ENCODE measurements at places on chromosomes 2 and 18.

- no peak for DNase-seq
Measured at GRCh38 chr2:62142054-62142453, 53.9 kb upstream of the B3GNT2 start.

GRCh38 chr2:181872178-181872577, 19.4 kb upstream of the ITPRID2 start:
- no peak for DNase-seq

DNA sequence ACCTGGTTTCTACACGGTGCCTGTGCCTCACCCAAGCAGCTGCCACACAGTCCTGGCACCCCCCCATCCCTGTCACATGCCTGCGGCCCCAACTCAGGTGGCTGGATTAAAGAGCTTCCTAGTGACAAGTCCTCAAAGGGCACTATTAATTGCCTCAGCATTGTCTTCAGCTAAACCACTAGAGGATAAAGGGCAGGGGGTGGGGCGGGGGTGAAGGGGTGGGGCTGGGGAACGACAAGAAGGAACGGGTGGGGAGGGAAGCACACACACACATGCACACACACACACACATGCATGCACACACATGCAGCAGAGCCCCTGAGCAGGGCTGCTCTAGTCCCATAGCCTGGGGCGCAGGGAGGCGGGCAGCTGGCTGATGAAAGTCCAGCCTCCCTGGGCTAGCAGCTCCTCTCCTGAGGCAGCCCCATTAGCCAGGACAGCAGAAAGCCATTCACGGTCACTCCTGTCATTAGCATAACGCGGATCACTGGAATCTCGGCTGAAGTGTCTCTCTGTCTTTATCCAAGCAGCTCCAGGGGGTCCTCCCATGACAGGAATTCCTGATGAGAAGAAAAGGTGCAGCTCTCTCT, 7.4 kb upstream of the TEX261 start:
- no peak for DNase-seq

- DNase-seq: no peak
Measured at GRCh38 chr2:15391751-15392150, 169.4 kb downstream of the NBAS start.

DNA sequence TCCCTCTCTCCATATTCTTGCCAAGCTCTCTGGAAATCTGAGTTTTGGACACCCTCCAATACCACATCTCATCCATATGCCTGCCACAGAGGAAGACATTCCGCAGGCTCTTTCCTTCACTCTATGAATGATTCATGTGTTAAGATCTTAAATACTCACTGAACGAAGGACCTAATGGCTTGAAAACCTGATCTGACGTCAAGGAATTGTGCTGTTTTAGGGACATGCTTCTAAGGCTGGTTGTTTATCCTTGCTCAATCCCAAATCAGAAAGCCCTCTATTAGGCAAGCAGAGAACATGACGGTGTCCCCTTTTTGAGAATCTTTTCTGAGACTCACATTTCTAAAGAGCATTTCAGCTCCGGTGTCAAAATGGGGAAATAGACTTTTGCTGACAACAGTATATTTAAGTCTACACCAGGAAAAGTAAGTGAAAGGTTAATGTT, 83.7 kb upstream of the GALNT5 start:
- DNase-seq: no peak

GRCh38 chr2:59967691-59968090, 585.8 kb downstream of the BCL11A start:
- no peak for DNase-seq

- no peak for DNase-seq
Measured at GRCh38 chr2:177279847-177280246, 15.3 kb upstream of the NFE2L2 start.

GRCh38 chr2:187485523-187485922, 37.5 kb upstream of the CALCRL start:
- no peak for DNase-seq

- DNase-seq: no peak
Measured at GRCh38 chr2:79799729-79800128, 286.9 kb downstream of the CTNNA2 start.

DNA sequence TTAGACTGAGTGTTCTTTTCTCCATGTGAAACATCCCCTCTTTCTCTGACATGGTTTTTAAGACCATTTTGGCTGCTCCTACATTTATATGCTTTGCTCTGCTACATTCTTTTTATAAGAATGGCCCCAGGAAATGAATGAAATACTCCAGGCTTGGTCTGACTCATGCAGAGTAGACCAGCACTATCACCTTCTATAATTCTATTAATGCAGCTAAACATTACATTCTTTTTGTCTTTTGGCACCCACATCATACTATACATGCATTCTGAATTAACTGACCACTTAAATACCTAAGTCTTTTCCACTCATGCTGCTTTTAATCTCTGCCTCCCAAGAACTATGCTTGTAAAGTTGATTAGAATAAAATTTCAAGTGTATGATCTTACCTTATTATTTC, 94.1 kb downstream of the AAK1 start:
- DNase-seq: no peak

GRCh38 chr2:64414736-64415435, 39.1 kb upstream of the LGALSL start:
- DNase-seq: no peak

DNA sequence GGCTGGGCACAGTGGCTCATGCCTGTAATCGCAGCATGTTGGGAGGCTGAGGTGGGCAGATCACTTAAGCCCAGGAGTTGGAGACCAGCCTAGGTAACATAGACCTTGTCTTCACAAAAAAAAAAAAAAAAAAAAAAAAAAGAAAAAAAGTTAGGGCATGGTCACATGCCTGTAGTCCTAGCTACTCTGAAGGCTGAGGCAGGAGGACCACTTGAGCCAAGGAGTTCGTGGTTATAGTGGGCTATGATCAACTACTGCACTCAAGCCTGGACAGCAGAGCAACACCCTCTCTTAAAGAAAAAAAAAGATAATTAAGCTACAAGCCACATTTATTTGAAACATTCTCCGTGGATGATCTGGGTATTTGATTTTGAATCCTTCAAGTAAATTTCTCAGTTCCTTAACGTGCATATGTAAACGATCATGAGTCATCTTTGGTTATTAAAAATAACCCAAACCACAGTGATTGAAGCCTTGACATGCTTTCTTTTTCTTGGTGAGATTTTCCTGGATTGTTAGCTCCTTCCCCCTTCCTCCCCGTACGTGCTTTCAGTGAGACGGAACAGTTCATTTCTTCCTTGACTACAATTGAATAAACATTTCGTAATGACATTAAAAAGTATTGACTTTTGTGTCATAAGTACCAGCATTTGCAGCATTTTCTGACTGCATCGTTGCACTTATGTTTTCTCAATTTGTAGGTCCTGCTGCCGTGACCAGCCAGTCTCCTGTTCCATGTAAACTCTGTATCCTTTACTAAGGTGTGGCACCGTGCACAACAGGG, 20.3 kb downstream of the RMC1 start:
- DNase-seq: no peak

- no peak for DNase-seq
Measured at GRCh38 chr2:239758279-239758877, 266.8 kb downstream of the NDUFA10 start.

DNA sequence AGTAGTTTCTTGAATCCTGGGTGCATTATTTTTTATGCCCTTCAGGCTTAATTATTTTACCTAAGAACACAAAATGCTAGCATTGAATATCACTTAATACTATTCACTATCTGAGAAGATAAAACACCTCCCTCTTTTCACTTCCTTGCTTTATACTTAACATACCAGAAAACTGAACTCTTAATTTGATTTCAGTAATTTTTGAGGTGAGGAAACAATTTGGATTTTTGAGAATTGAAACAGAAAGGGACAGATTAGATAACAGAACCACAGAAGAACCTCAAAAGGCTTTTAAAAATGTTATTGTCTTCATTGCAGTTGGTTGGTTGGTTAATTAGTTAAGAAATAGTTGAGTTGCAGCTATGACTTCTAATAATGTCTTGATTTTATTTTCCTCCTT, 69.5 kb downstream of the GPD2 start:
- no peak for DNase-seq

GRCh38 chr2:100178085-100178788, 35.8 kb upstream of the AFF3 start:
- peak; percentile 9 for DNase-seq

- no peak for DNase-seq
Measured at GRCh38 chr2:175984846-175985245, 17.2 kb downstream of the LNPK start.

GRCh38 chr18:2570772-2571199, 519 bp downstream of the METTL4 start:
- peak; percentile 30 for DNase-seq

- no peak for DNase-seq
Measured at GRCh38 chr2:168568476-168569267, 112.6 kb downstream of the CERS6 start.

DNA sequence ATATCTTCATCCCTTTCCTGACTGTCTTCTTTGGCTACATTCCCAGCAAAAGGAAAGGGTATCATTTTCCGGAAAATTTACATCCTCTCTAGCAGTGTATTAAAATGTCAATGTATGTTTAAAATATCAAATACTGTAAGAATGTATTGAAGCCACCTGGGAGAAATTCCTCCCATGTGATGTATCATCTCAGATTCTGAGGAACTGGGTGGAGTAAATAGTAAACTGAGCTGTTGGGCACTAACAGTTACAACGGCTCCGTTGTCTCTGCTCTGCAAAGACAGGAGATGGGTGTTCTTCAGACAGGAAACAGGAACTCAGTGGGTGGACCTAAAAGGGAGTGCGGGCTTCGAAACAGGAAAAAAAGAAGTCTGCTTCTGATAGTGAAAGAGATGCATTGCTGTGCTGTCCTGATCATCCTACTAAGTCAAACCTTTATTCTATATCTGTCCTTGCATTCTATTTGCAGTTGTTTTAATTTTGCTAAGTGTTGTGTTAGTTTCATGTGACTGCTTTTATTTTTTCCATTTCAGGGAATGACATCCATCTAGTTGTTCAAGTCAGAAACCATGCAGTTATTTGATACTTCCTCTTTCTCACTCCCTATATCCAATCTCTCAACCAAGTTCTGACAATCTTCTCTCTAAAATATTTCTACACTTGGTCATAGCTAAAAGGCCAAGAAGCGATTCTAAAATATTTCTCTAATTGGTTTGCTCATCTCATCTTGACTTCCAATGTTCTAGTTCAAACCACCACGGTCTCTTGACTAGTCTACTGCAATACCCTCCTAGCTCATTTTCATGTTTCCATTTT, 19.4 kb downstream of the DOK1 start:
- DNase-seq: no peak

- peak; percentile 87 for DNase-seq
Measured at GRCh38 chr18:59957957-59958356, 58.2 kb downstream of the PMAIP1 start.

DNA sequence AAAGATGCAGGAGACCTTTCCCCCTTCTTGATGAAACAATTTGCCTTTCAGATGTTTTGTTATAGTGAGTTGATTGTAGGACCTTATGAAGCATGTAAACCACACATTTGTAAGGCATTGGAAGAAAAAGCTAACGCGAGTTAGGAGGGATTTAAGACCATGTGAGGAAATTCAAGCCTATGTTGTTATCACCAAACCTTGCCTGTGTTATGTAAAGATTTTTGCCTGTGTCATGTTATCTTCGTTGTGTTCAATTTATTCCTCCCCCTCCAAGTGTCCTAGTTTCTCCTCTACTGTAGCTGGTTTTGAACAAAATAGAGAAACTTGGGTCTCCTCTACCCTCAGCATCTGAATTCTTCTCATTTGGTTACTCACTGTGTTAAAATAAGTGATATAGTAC, 173.0 kb downstream of the NEDD4L start:
- no peak for DNase-seq

DNA sequence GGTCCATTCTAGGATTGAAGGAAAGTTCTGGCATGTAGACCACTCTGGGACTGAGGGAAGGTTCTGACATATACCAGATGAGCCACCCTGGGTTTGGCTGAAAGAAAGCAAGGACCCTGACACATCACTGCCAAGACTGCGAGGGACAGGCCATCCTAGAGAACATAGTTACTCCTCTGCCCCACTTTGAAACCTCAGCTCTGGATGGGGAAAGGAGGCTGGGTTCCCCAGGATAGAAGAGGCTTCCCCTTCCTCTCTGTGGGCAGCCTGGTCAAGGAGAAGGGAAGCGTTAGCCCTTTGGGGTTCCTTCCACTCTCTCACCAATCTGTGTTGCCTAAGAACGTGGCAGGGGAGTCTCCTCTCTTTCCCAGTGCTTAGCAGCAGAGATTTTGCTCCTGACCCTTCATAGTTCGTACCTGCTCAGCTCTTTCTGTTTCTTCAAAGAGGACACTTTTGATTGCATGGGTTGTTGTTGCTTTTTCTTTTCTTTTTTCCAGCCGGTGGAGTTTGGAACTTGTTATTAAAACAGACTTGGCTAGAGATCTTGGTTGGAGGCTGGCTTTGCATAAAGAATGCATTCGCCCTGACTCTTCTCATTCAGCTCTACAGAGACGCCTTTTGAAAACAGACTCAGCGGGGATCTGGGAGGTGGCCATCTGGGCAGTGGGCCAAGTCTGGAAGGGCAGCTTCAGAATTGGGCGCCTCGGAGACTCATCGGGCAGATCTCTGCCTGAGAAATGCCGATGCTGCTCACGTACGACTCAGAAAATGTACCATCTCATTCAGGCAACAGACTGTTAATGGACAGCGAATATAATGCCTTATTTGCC, 166.1 kb downstream of the CLIP4 start:
- DNase-seq: peak; percentile 72

DNA sequence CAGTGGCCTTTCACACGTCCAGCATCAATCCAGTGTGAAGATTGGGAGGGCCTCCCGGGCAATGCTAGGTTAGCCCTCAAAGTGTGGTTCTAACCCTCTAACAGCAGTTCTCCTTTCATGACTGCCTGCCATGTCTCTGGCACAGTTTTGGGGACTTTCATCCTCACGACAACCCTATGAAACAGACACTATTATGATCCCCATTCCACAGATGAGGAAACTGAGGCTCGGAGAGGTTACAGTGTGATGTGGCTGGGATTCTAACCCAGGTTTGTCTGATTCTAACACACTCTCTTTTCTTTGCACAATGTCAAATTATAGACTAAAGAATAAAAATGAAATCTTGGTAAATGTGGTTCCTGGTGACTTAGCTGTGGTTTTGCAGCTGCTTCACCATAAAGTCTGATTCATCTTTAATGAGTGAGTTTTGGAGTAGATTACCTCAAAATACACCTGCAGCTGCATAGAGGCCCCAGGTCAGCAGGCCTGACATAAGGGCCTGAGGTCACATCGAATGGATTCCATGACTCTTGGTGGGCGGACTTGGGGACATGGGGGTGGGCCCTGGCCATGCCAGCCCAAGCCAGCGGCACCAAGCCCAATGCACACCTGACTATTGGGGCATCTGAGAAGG, 214.4 kb downstream of the GLI2 start:
- DNase-seq: no peak

DNA sequence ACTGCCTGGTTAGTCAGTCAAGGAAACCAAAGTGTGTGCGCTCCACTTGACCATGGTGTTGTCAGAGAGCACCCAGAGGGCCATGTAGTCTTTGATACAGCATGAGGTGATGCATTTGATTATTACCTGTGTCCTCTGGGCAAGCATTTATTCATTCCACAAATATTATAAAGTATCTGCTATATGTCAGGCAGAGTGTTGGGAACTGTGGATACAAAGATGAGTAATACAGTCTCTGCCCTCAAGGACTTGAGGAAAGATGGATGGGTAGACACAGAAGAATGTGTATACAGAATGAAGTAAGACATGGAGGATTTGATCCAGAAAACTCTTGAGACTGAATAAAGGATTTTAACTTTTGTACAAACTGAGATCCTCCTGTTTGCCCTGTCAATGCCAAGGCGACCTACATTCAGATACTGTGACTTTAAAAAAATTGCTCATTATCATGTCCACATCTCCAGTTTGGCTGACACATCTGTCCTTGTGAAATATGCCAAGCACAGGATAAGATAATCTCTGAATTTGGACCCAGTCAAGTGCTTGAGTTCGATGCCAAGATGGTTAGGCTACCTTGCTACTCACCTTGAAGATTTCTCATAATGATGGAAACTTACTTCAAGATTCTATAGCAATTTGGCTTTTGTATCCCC, 50.8 kb downstream of the ACYP2 start:
- DNase-seq: no peak

Measured in NCI-H187 (cell line).